ENCODE measurements at places on chromosomes 2 and 18.

DNA sequence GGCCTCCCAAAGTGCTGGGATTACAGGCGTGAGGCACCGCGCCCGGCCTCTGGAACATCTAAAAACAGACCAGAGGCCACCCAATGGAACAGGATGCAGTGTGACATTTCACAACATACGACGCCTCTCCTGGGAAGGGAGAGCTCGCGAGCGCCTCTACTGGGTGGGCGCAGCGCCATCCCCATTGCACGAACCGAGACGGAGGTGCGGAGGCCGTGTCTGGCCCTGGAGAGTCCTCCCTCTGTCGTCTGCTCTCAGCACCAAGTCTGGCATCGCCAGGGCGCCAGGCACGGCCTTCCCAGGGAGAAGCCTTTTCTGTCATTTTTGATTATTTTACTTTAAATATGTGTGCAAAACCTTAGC is 9.4 kb upstream of the GBX2 start:
- peak; percentile 76 for DNase-seq

GRCh38 chr2:219570924-219571310 is 422 bp downstream of the OBSL1 start:
- peak; percentile 23 for DNase-seq

DNA sequence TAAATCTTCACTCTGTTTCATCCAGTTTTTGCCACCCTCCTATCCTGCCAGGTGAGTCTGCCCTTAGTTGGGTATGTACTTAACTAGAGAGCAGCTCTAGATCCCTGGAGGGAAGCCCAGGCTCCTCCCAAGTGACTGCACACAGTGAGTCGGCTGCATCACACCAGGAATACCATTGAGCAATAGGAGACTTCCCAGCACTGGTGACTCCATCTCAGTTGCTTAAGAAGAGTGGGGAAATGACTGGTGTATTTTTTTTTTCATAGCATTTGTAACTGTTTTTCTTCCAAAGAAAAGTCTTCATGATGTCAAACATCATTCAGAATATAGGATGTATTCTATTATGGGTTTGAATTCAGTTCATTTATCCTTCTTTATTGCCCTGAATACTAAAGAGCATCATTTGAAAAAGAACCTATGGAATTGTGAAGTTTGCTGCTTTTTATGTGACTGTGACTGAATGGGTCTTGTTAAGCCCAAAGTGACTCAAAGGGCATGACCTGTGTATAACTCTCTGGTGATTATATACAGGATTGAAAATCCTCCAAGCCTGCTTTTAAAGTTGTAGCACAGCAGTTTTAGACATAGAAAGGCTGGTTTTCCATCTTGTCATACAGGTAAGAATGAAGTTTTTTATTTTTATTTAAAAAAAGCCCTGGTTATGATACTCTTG is 84.3 kb downstream of the MAP3K20 start:
- DNase-seq, result peak; percentile 96

DNA sequence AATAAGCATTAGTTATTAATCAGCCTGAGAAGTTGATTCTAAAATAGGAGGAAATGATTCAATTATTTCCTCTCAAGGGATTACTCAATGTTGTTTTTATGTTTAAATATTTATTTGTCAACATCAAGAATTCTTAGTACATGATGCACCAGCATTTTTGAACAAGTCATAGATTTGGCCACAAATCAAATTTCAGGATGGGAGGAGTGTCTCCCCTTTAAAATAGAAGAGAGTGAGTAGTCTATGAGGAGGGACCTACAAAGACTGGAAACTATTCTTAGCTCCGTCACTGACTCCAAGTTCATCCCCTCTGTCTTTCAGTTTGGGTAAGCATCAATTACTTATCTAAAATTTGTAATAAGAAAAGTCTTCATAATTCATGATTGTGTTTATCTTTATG is 18.6 kb upstream of the IL18R1 start:
- DNase-seq, result peak; percentile 65
